ENCODE measurements at places on chromosomes 3 and 15. TPM values are rescaled to one million over a fixed set of nuclear protein-coding genes. Genes with fewer than 3 reads are reported as not detected.

- no peak for DNase-seq
- H3K4me3 ChIP-seq = no peak overlapping the region
- H3K36me3 ChIP-seq = peaks cover 26% of the 10 kb centered on the region
- H3K27ac ChIP-seq = no peak overlapping the region
- H3K4me1 ChIP-seq = peaks cover 3% of the 10 kb centered on the region
- no peaks in the 10 kb centered on the region for H3K27me3 ChIP-seq
Measured at GRCh38 chr3:134186391-134186790, 64.3 kb downstream of the RYK start.

The SNURF gene
- total RNA-seq = 2.5 TPM

The PPARG gene
- 1.1 TPM for total RNA-seq

GRCh38 chr3:35663471-35663870 is 24.1 kb downstream of the ARPP21 start:
- H3K36me3 ChIP-seq = no peaks in the 10 kb centered on the region
- no peaks in the 10 kb centered on the region for H3K4me1 ChIP-seq
- no peak overlapping the region for H3K27ac ChIP-seq
- no peak overlapping the region for H3K4me3 ChIP-seq

DNA sequence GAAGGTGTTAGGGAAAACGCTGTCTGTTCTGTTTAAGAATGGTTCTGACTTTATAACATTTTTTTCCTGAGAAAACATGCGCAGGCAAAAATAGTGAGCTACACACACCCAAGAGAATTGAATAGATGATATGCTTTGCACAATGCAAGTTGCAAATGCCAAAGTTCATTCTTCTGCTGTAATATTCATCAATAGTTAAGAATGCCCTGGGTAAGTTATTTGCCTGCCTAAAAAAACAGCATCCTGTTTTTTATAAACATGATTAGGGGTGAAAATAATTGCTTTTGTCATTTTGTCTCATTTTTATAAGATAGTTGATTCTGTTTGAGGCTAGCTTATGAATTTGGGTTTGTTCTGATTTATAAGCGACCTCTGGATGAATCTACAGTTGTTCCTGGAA is 99.4 kb downstream of the DTWD1 start:
- no peaks in the 10 kb centered on the region for H3K36me3 ChIP-seq
- peaks cover 1% of the 10 kb centered on the region for H3K4me1 ChIP-seq
- no peak overlapping the region for H3K4me3 ChIP-seq
- DNase-seq = no peak
- H3K27me3 ChIP-seq = peaks cover 5% of the 10 kb centered on the region
- no peak overlapping the region for H3K27ac ChIP-seq

The CCDC39 gene
- not detected for total RNA-seq

DNA sequence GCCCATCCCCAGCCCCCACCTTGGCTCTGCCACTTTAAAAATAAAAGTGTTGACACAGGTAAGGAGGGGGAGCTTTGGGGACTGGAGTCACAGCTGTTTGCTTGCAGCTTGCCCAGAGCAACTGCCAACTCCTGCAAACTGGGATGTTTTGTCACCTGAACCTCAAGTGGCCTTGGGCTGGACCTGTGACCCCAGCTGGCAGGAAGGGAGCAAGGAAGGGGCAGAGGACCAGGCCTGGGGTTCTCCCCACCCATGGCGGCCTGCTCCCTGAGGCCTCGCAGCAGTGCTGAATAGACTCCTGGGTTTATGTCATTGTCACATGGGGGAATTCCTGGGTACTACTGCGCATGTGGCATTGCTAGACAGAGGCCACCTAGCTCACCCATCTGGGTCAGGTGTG is 246.9 kb upstream of the TLE3 start:
- H3K27me3 ChIP-seq = no peaks in the 10 kb centered on the region
- H3K27ac ChIP-seq = no peak overlapping the region
- H3K4me1 ChIP-seq = no peaks in the 10 kb centered on the region
- DNase-seq = no peak

- no peak overlapping the region for H3K4me3 ChIP-seq
- peaks cover 10% of the 10 kb centered on the region for H3K4me1 ChIP-seq
- DNase-seq = no peak
- H3K27ac ChIP-seq = no peak overlapping the region
- H3K36me3 ChIP-seq = no peaks in the 10 kb centered on the region
Measured at GRCh38 chr15:69393831-69394491, 20.2 kb upstream of the KIF23 start.

The KBTBD8 gene
- total RNA-seq = 8.3 TPM

The ZBTB38 gene
- 21.3 TPM for total RNA-seq

GRCh38 chr15:31200735-31201151 is 99.2 kb upstream of the TRPM1 start:
- H3K36me3 ChIP-seq = no peaks in the 10 kb centered on the region
- peak overlapping the region; percentile 55 for H3K27ac ChIP-seq
- no peak overlapping the region for H3K4me3 ChIP-seq
- peak; percentile 83 for DNase-seq
- H3K27me3 ChIP-seq = no peaks in the 10 kb centered on the region
- peaks cover 18% of the 10 kb centered on the region for H3K4me1 ChIP-seq

GRCh38 chr3:154040283-154040682 is 80.9 kb upstream of the ARHGEF26 start:
- no peaks in the 10 kb centered on the region for H3K27me3 ChIP-seq
- H3K27ac ChIP-seq = no peak overlapping the region
- no peak for DNase-seq
- no peaks in the 10 kb centered on the region for H3K4me1 ChIP-seq
- no peak overlapping the region for H3K4me3 ChIP-seq
- no peaks in the 10 kb centered on the region for H3K36me3 ChIP-seq

GRCh38 chr3:127455541-127456450 is 134.7 kb downstream of the TPRA1 start:
- peak; percentile 86 for DNase-seq
- H3K27ac ChIP-seq = no peak overlapping the region
- H3K27me3 ChIP-seq = peaks cover 60% of the 10 kb centered on the region
- peaks cover 13% of the 10 kb centered on the region for H3K4me1 ChIP-seq

The CHRNA5 gene
- total RNA-seq = 6.5 TPM

DNA sequence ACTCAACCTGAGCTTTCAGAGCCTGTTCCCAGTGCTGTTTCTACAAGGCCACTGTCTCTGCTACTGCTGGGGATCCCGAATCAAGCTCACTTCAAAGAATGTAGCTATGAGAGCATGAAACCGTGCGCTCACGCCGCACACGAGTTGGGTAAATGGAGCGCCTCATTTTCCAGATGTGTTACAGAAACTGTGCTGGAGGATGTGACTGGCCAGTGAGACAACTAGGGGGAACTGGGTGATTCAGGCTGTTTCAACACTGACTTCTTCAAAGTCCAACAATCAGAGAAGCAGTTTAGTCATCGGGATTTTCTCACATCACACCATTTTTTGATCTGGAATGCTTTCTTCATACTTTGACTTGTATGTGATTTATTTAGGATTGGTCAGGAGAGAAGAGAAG is 3.5 kb downstream of the ZNF710 start:
- H3K36me3 ChIP-seq = peaks cover 19% of the 10 kb centered on the region
- peak overlapping the region; percentile 82 for H3K4me3 ChIP-seq
- H3K27ac ChIP-seq = peak overlapping the region; percentile 67
- H3K27me3 ChIP-seq = no peaks in the 10 kb centered on the region

DNA sequence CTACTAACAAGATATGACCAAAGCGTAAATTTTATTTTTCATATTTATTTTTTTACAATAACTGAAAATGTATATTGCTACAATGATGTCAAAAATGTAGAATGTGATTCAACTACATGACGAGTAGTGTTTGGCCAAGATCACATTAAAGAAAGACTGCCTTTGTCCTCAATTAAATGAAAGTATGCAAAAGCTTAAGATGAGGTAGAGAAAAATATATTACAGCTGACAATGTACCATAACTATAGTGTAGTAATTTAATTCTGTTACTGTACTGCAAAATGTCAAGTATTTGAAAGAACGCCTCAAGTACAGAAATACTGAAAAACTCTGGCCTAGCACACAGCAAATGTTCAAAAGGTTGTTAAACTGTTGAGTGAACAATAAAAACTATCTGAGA is 9.7 kb downstream of the PRICKLE2 start:
- no peaks in the 10 kb centered on the region for H3K36me3 ChIP-seq
- H3K4me1 ChIP-seq = no peaks in the 10 kb centered on the region
- no peak overlapping the region for H3K27ac ChIP-seq
- H3K27me3 ChIP-seq = peaks cover 3% of the 10 kb centered on the region
- DNase-seq = no peak

DNA sequence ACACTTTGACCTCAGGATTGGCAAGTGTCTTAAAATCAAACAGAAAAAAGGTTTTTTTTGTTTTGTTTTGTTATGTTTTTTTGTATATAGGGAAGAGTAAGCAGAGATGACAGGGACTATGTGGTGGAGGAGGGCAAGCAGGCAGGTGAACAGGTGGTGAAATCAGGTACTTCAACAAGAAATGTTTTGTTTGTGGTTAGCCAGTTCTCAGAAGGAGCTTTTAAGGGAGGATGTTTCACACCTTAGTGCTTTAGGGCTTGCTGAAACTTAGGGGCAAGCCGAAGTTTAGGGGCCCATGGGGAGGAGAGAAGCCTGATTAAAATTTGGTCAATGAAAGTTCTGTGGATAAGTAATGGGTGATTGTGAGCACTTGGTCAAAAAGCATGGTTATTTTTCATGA is 370.7 kb upstream of the SLCO3A1 start:
- H3K27ac ChIP-seq = no peak overlapping the region
- H3K36me3 ChIP-seq = no peaks in the 10 kb centered on the region
- H3K4me3 ChIP-seq = no peak overlapping the region
- DNase-seq = no peak
- H3K27me3 ChIP-seq = no peaks in the 10 kb centered on the region

DNA sequence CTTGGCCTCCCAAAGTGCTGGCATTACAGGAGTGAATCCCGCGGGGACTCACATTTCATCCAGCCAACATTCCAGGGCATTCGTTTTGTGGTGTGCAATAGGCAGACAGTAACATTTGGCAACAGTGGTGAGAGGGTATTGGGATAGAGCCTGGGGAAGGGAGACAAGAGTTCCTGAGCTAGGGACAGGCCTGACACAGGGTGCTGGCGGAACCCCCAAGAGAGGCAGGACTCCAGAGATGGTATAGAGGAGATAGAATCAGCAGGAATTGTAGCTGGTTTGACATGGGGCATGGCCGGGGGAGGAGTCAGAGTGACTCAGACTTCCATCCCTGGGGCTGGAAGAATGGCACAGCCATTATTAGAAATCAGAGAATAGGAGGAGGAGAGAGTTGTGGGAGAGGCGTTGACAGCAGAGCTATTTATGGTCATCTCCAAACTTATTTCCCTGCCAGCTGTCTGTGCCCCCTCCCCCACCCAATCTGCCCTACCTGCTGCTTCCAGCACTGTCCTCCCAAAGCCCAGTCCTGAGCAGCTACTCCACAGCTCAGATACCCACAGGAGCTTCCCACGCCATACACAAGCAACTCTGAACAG is 4.4 kb upstream of the IDH2 start:
- peaks cover 5% of the 10 kb centered on the region for H3K4me1 ChIP-seq
- H3K4me3 ChIP-seq = no peak overlapping the region
- DNase-seq = no peak
- no peaks in the 10 kb centered on the region for H3K36me3 ChIP-seq
- no peaks in the 10 kb centered on the region for H3K27me3 ChIP-seq

DNA sequence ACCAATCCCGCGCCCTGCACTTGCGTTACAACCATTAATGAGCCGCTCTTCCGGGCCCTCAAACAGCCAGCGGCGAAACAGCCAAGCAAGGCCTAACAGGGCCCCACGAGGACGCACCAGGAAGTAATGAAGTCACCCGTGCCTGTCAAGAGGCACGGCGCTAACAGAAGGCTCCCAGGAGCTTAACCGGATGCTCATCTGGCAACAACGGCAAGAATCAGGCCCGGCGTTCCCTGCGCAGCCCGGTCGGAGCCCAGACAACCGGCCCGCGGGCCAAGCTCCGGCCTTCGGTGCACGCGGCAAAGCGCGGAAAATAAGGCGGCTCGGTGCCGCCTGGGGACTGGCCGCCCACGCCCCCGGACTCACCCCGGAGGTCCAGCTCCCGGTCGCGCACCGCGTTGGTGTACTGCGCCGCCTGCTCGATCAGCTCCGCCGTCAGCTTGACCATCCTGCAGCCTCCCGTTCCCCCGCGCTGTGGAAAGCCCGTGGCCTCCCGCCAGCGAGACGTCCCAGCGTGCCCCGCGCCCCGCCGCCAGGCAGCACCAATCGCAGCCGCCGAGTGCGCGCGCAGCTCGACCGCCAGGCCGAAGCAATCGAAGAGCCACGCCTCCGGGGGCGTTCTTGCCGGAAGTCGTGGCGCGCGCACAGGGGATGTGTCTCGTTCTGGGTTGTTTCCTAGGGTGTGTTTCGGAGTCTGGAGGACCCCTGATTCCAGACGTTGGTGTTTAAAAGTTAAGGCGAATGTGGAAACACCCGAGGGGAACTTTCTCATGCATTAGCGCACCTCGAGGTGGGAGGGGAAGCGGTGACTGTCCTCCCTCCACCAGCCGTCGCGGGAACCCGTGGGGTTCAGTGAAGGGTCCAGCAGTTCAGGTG is at the start of gene SNRPA1:
TSS of gene SNRPA1 (minus strand) at position 518 of the 876 bp plus-strand sequence. CDS start at position 448, 70 bp downstream.
- H3K27ac ChIP-seq = peak within 1 kb of the TSS; percentile 94
- H3K4me3 ChIP-seq = peak within 1 kb of the TSS; percentile 79
- H3K36me3 ChIP-seq = peaks cover 35% of the 10 kb centered on the region

- peaks cover 11% of the 10 kb centered on the region for H3K4me1 ChIP-seq
- no peak overlapping the region for H3K27ac ChIP-seq
- no peak overlapping the region for H3K4me3 ChIP-seq
- H3K36me3 ChIP-seq = no peaks in the 10 kb centered on the region
Measured at GRCh38 chr3:153245661-153246060, 83.6 kb downstream of the RAP2B start.

DNA sequence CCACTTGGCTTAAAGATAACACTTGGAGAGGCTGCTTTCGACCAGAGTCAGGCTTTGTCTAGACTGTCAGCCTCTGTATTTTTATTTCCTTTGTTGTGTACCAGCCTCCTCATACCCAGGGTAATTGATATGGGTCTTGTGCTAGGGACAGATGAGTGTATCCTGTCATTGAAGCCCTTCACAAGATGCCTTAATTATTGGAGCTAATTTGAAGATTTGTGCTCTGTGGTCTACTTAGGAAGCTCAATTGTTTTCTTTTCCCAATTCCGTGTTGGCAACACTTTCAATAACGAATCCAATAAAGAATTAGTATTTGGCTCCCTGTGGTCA is 60.5 kb upstream of the DPH6 start:
- H3K36me3 ChIP-seq = no peaks in the 10 kb centered on the region
- H3K4me3 ChIP-seq = no peak overlapping the region
- DNase-seq = no peak
- no peak overlapping the region for H3K27ac ChIP-seq

The SLC12A8 gene
- 0.26 TPM for total RNA-seq

- peaks cover 4% of the 10 kb centered on the region for H3K27me3 ChIP-seq
- no peaks in the 10 kb centered on the region for H3K4me1 ChIP-seq
- no peak overlapping the region for H3K4me3 ChIP-seq
- no peaks in the 10 kb centered on the region for H3K36me3 ChIP-seq
- no peak overlapping the region for H3K27ac ChIP-seq
Measured at GRCh38 chr3:38689774-38690173, 40.3 kb upstream of the SCN5A start.

- H3K4me3 ChIP-seq = no peak overlapping the region
- H3K4me1 ChIP-seq = no peaks in the 10 kb centered on the region
- peaks cover 7% of the 10 kb centered on the region for H3K27me3 ChIP-seq
- no peak overlapping the region for H3K27ac ChIP-seq
- no peaks in the 10 kb centered on the region for H3K36me3 ChIP-seq
Measured at GRCh38 chr3:149388531-149389417, 11.3 kb upstream of the TM4SF1 start.

All from activated CD4-positive, alpha-beta T cell treated with anti-CD3 and anti-CD28 coated beads for 36 hours (primary cell).